ENCODE measurements at places on chromosomes 11 and 22.

DNA sequence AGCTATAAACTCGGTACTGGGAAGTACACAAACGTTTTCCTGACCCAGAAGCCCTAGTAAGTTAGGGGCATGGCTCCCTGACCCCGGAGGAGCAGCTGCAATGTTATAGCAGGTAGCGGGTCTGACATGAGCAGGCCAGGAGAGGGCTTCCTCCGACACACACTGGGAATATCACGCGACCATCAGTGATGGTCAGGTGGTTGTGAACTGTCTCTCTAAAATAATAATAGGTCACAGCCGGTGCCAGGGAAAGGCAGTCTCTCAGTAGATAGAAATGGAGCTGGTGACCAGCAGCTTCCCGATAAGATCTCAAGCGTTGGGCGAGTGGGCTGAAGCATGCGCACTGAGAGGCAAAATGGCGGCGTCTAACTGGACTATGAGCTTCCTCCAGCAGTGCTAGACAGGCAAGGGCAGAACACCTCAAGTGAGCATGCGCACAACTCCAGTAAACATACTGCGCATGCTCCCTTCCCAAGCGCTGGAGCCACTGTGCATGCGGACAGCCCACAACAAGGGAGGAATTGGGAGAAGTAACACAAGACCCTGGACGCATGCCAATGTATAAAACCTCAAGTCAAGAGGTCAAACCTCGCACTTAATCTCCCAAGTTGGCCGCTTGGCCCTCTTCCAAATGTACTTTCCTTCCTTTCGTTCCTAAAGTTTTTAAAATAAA lies 22.3 kb upstream of the TESMIN start:
- DNase-seq, result no peak

- DNase-seq, result no peak
Observed at GRCh38 chr22:32904044-32904443, 102.5 kb downstream of the TIMP3 start.

DNA sequence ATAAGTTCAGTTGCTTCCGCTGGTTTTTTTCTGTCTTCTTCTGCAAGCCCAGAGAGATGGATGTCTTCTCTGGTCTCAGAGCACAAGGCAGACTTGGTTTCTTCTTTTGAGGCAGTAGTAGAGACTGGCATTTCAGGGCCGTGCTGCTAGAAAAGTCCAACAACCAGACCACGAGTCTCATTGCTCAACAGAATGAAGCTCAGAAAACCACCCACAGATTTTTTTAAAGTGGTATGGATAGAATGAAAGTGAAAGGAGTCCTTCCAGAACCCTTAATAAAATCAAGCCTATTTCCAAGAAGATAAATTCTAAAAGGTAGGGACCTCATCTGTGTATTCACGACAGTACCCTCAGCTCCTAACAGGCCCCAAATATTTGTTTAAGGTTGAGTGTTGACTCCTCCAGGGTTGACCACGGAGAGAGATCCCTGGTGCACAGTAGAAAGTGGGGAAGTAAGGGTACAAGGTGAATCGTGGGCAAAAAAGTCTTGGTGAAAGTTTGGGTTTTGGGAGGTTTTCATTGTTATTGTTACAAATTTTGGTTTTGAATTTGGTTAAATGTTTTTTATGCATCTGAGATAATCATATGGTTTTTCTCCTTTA lies 43.6 kb upstream of the DDX6 start:
- no peak for DNase-seq

DNA sequence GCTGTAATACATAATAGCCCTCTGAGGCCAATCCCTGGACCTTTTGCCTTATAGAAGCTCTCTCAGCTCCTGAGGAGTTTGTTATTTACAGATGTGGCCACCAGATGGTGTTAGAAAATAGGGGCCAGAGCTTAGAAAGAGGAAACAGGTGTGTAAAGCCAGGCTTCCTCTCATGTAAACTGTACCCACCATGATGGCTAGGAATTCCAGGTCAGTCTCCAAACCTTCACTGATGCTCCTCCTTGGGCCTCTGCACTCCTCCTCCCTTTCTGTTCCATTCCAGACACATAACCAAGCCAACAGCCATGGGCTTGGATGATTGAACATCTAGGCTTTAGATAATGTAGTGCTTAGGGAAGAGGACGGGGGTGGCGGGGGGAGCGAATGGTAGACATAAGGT lies 39.7 kb downstream of the USP35 start:
- DNase-seq, result no peak

GRCh38 chr22:25890651-25891050 lies 148.7 kb downstream of the MYO18B start:
- no peak for DNase-seq

- no peak for DNase-seq
Observed at GRCh38 chr22:50177537-50178470, 7.3 kb downstream of the PANX2 start.

GRCh38 chr22:27317971-27318428 lies 483.6 kb downstream of the MN1 start:
- no peak for DNase-seq

DNA sequence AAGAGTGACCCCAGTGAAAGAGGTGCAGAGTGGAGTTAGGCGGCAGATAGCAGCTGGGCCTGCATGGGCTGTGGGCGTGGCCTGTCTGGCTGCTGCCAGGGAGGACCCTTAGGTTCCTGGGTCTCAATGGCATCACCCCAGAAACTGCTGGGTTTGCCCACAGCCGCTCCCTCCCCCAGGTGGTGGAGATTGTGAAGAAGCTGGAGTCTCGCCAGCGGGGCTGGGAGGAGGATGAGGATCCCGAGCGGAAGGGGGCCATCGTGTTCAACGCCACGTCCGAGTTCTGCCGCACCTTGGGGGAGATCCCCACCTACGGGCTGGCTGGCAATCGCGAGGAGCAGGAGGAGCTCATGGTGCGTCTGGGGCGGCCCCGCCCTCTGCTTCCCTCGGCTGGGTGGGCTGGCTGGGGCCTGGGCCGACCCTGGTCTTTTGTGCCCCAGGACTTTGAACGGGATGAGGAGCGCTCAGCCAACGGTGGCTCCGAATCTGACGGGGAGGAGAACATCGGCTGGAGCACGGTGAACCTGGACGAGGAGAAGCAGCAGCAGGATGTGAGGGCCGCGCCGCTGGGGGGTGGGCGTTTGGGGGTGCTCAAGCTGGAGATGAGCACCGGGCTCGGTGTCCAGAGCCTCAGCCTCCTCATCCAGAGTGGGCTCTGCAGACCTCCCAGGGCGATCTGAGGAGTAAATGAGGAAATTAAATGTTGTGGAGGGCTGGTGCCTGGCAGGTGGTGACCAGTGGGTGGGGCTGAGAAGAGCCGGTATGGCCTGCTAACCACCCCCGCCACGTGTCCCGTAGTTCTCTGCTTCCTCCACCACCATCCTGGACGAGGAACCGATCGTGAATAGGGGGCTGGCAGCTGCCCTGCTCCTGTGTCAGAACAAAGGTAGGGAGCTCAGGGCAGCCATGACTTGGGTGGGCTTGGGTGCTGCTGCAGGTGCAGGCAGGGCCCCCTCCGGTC lies 15.0 kb downstream of the SART1 start:
- DNase-seq, result no peak

DNA sequence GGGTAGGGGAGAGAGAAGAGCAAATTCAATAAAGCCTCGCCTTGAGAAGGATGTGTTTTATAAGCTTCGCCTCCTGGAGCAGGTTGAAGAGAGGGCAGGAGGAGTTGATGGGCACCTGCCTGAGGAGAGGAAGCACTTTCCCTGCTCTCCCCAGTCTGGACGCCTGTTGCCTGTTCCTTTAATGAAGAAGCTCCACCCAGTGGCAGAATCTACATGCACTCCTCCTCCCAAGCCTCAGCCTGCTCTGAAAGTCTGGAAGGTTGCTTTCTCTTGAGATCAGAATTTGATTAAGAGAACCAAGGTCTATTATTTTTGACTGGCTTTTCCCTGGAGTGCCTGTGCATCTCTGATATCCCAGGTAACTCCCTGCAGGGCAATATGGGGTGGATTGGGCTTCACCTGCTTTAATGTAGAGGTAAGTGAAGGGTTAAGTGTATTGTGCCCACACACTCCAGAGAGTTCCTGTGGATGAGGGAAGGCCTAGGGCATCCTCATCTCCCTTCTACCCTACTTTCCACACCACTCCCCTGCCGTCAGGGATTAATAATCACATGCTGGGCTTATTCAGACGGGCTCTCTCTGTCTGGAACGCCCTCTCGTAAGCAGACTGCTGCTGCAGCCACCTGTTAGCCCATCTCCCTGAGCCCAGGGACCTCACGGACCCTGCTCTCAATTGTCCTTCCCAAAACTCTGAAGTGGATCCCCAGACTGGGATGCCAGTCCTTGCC lies 22.3 kb downstream of the NTM start:
- no peak for DNase-seq

DNA sequence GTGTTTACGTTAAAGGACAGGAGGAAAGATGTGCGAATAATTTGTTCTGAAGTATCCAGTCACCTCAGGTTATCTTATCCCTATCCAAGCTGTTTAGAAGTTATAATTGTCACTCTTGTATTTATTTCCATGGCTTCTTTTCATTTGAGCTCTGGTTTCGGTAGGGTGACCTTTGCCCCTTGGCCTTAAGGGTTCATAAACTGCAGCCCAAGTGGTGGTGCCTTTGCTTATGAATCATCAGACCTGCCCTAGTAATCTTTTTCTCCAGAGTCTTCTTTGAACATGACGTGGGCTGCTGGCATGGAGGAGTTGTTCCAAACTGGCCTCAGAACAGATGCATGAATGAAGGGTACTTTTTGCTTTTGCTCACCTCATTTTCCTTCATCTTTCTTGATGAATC lies 6.5 kb upstream of the CRYBB3 start:
- no peak for DNase-seq

DNA sequence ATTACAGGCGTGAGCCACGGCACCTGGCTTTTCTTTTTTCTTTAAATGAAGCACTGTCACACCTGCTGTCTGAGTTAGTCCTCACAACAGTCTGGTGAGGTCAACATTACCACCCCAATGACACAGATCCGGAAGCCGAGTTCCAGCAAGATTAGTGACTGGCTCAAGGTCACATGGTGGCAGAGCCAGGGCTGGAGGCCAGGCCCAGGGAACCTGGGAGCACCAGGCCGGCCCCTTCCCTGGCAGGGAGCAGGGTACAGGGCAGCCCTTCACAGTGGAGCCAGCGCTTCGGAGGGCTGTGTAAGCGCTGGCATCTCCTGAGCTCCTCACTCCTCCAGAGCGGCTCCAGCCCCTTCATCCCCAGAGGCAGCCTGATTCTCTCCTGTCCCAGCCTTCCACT lies 118.7 kb downstream of the ST3GAL4 start:
- DNase-seq, result no peak

- DNase-seq, result no peak
Observed at GRCh38 chr11:65298131-65298535, 16.5 kb upstream of the CDC42EP2 start.

- no peak for DNase-seq
Observed at GRCh38 chr11:68750195-68751003, 921 bp downstream of the TESMIN start.

DNA sequence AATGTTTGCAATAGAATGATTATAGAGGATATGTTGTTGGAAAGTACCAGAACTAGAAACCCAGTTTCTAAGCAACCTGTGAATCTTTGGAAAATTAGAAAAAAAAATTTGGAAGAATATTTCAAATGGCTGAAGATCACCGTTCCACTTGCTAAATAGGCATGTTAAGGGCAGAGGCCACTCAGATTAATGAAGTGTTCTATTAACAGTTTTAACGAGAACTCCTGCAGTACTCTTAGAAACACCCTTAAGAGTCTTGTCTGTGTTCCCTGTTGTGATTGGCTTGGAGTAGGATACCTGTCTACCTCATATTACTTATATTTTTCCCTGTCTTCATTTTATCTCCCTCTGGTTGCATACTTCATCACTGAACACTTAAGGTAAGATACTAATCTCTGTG lies 4.6 kb downstream of the C11orf54 start:
- no peak for DNase-seq

DNA sequence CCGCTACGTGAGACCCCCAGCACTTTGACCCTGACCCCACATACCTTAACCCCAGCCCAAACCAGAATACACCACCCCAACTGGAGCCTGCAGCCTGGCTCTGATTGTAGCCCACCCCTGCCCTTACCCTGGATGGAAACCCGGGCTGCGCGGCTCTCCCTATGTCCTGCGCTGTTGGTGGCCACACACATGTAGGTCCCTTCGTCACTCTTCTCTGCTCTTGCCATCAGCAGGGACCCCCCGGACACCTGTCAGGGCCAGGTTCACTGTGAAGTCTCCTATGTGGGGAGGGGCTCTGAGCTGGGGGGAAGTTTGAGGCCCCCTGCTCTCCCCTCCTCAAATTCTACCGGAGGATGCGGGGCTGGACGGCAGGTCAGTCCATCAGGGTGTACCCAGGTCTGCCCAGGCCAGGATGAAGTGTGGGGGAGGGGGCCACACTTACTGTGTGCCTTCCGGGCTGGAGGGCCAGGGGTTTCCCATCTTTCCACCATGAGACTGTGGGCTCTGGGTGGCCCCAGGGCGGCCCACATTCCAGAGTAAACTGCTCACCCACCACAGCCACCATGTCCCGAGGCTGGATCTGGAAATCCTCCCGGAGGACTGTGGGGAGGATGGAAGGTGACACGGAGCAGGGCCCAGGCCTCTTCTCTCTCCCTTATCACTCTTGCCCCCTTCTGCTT lies 1.5 kb downstream of the ROBO4 start:
- no peak for DNase-seq

DNA sequence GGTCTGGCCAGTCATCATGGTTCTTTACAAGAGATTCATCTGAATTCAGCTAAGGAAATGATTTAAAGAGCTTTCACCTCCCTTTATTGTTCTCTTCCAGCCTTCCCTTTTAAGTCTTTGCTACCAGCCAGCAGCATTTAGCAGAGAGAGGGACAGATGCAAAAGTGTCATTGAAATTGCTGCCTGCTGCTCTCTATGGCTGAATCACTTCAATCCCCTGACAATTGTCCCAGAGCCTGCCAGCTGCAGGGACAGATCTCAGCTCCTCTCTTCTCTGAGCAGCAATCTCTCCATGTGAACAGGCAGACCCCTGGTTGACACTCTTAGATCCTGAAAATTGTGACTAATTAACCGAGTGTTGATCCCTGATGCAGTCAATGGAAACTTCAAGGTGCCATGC lies 816.9 kb upstream of the CCDC90B start:
- DNase-seq, result no peak

DNA sequence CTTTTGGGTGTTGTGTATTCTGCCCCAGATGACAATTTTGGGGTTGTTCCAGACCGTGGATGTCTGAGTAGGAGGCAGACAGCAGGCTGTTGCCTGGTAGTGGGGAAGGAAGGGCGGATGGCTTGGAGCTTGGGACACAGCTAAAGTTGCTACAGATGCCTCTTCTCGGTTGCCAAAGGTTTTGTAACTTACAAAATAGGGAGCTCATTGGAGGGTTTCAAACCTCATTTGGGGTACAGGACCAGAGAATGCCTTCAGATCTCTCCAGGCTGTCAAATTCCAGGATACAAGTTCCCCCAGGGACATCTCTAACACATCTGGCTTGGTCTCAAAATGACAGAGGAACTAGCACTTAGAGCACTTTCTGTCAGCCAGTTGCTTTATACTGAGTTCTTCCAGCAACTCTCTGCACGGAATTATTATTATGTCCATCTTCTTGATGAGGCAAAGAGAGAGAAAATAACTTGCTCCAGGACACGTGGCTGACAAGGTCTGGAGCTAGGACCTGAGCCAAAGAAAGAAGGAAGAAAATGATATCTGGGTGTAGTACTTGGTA lies 56.0 kb downstream of the SLC1A2 start:
- DNase-seq, result no peak
